ENCODE measurements at places on chromosomes 11 and 22.
A peak's percentile ranks its signal among the peaks of the same experiment; 100 is the strongest.

- DNase-seq = no peak
Observed at GRCh38 chr11:97537407-97538150, 1147.8 kb downstream of the JRKL start.

DNA sequence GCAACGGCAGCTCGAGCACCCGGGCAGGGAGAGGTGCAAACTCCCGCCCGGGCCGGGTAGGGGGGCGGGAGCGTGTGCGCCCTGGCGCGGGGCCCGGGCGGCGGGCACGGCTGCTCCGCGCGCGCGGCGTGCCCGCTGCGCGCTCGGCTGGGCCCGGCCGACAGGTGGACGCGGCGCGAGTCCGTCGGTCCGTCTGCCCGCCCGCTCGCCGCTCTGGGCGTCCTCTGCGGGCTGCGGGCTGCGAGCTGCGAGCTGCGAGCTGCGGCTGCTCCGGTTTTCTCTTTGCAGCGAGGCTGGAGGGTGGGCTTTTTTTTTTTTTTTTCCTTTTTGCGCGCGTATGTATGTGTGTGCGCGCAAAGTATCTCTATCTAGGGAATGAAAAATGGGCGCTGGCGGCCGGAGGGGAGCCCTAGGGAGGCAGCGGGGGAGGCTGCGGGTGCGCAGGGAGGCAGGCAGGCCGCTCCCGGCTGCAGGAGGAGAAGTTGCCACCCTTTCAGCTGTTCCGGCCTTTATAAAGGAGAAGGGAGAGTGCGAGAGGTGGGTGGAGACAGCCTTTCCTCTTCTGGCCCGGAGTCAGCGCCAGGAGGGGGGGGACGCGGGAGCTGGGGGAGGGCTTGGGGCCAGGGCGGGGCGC is at the start of gene PDGFB:
Gene PDGFB (minus strand): TSS at position 487 of the 634 bp plus-strand sequence. CDS start 1,019 bp downstream, outside the sequence.
- peak; percentile 37 for DNase-seq

GRCh38 chr22:31898926-31899325 is 45.4 kb upstream of the YWHAH start:
- DNase-seq = no peak

GRCh38 chr11:73528483-73529203 is 69.3 kb downstream of the FAM168A start:
- DNase-seq = no peak

DNA sequence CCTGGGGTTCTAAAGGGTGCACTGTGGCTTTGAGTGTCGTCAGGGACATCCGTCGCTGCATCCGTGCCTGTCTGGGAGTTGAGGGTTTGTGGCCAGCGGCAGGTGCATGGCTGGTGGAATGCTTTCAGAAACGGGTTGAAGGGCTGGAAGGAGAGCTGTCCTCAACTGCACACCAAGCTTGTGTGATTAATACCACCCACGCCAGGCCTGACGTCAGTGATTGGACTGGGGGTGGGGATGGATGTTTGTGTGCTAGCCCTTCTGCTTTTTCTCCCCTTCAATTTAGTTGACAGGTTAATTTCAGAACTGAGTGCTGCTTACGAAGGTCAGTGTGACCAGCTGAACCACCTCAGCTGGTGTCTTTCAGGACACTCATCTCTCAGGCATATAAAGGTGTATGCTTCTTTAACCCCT is 3.2 kb upstream of the GAB2 start:
- DNase-seq = peak; percentile 47

GRCh38 chr11:34632105-34632791 is 11.4 kb downstream of the EHF start:
- no peak for DNase-seq

DNA sequence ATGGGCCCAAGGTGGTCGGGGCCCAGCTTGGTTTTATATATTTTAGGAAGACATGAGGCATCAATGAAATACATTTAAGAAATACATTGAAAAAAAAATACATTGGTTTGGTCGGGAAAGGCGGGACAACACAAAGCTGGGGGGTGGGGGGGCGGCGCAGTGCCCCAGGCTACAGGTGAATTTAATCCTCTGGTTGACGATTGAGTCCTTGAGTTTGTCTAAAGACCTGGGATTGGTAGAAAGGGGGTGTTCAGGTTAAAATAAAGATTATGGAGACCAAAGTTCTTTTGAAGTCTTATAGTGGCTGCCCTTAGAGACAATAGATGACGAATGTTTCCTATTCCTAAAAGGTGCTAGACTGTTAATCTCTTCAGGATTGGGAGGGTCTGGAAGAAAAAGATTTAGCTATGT is 3.1 kb downstream of the IFITM1 start:
- DNase-seq = no peak

- DNase-seq = no peak
Observed at GRCh38 chr11:125948278-125949051, 2.6 kb downstream of the VSIG10L2 start.

DNA sequence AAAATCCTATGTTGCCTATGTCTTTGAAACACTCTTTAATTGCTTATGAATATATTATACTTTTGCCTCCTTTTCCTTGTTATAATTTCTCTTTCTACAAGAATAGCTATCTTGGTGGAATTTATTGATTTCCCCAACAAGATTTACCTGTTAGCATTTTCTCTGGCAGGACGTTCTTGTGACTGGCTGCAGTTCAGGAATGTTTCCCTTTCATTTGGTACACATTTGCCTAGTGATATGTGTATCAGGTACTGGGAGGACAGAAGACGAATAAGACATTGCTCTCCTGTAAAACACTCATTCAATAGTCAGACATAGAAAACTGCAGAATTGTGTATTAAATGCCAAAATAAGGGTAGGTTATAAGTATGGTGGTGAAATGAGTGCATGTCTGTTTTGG is 279.9 kb downstream of the FAT3 start:
- DNase-seq = no peak

DNA sequence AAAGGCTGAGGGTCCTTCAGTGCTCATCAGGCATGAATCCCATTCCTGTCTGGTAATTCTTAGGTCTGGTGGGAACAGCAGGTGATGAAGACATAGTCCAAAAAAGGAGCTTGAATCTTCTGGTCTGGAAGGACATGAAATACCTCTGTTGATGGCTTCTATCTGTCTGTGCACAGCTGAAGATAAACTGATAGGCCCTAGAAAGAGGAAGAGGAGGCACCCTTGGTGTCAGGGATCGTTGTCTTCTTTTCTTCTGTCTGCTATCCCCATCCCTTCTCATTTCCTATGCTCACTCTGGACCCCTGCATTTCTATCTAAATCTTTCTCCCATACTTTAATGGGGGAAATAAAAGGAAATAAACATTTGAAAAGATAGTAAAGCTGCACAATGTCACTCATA is 9.4 kb downstream of the AGBL2 start:
- no peak for DNase-seq

DNA sequence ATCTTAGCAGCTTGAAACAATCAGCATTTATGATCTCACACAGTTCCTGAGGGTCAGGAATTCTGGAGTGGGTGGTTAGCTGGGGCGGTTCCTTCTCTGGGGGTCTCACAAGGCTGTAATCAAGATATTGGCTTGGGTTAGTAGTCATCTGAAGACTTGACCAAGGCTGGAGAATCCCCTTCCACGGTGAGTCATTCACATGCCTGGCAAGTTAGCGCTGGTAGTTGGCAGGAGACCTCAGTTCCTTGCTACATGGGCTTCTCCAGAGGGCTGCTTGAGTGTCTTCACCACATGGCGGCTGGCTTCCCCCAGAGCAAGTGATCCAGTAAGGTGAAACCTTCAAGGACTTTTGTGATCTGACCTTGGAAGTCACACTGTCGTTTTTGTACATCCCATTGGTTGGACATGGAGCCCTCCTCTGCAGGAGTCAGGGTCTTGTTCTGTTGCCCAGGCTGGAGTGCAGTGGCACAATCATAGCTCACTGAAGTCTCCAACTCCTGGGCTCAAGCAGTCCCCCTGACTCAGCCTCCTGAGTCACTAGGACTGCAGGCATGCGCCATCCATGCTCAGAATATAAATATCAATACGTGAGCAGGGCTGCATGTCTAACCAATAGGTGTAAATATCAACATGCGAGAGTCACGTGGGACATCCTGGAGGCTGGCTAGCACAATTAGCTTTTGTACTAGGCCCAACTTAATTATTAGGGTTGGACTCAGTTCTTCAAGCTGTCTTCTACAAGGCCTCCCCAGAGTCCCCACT is 7.2 kb upstream of the NIPSNAP1 start:
- peak; percentile 93 for DNase-seq

- DNase-seq = no peak
Observed at GRCh38 chr22:34333285-34333684, 413.0 kb upstream of the LARGE1 start.

DNA sequence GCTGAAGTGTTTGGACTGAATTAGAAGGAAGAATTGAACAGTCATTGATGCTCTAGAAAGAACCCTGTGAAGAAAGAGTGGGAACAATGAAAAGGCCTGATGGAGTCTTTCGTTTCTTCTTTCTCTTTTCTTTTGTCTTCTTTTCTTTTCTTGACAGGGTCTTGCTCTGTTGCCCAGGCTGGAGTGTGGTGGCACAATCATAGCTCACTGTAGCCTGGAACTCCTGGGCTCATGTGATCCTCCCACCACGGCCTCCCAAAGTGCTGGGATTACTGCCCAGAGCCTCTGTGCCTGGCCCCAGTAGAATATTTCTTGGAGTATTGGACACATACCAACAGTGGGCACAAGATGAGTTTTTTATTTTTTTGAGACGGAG is 1.1 kb downstream of the FEN1 start:
- no peak for DNase-seq

DNA sequence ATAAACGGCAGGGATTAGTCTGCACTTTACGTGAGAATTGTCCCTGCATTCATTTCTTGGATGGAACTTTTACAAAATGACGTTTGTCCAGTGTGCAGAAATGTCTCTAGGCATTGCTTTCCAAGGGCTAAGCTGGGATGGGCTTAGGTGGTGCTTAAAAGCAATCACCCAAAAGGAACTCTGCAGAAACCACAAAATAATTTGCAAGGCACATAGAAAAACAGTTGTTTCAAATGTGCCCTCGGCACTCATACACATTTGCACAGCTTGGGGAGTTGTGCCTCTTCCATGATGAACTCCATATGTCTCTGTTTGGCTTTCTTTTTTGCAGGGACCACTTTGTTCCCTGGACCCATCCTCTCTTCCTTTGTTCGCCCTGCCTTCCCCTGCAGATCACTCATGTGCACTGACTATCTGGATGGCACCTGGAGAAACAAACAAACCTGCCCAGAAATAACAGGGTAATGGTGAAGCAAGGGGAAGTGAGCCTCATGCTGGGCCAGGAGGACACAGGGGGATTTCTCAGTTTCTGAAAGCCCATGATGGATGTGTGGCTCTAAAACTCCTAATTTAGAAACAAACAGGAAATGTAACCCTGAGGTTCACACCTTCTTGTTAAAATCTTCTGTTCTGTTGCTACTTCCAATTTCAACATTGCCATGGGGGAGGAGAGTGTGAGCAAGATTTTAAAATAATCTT is 150.2 kb downstream of the SNX19 start:
- DNase-seq = no peak

- no peak for DNase-seq
Observed at GRCh38 chr22:23760056-23760455, 2.7 kb upstream of the C22orf15 start.

GRCh38 chr11:47398011-47398410 is 10.4 kb upstream of the SLC39A13 start:
- DNase-seq = no peak

GRCh38 chr22:49785841-49786471 is 41.7 kb downstream of the BRD1 start:
- DNase-seq = no peak

DNA sequence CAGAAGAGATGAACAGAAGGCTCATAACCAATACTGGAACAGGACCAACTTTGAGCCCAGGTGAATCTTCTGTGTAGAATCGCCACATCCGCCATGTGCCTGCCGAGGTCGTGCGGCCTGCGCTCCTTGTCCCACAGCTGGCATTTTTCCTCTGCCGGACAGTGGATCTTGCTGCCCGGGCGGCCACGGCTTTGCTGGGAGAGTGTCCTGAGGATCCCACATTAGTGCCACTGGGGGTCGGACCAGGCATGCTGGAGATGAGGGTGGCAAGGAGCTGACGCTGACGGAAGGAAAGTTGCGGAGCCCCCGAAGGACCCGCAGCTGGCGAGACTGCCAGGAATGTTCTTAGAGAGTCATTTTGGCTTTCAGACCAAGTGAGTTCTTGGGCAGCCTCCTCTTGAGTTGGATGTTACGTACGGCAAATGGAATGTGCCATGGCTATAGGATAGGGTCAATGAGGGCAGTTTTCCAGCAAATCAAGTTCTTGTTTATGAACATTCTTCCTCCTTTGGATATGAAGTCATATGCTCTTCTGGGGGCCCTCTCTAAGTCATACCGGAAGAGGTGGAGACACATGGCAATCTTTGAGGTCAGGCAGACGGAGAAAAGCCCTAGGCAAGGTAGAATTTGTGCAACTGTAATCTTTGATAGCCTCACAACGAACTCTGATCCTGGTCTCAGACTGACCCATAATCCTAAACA is 57.4 kb upstream of the NUP160 start:
- DNase-seq = peak; percentile 69

- DNase-seq = no peak
Observed at GRCh38 chr11:41044747-41045146, 414.7 kb downstream of the LRRC4C start.

DNA sequence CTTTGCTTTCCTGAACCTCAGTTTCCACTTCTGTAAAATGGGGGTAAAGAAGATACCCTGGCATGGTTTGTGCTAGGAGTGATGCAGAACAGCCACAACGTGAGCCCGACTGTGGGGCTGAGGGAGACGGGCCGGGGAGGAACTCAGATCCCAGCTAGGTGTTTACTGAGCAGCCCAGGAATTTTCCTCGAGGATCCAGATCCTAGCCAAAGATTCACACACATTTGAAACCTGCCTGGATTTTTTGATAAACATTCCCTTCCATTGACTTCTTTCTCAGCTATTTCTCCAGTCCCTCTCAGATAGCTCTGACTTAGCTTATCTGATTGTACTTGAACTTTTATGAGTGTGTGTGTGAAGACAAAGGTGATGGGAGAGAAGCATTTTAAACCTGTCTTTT is 98.0 kb downstream of the KIAA1671 start:
- DNase-seq = no peak

DNA sequence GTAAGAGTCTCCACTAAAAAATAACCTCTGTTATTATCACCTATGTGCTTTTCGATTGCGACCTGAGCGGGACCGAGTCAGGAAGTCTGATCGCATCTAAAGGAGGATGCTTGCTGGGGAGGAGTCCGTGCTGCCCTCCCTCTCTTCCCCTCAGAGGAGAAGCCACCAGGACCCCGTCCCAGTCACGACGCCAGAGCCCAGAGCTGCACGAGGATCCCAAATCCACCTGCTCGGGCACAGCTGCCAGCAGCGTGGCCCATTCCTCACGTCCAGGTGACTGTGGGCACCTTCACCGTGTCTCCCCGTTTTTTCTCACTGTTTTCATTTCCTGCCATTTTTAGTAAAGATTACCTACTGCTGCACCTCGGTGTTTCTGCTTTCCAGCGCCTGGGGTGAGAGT is 390.3 kb downstream of the BRD1 start:
- DNase-seq = no peak

DNA sequence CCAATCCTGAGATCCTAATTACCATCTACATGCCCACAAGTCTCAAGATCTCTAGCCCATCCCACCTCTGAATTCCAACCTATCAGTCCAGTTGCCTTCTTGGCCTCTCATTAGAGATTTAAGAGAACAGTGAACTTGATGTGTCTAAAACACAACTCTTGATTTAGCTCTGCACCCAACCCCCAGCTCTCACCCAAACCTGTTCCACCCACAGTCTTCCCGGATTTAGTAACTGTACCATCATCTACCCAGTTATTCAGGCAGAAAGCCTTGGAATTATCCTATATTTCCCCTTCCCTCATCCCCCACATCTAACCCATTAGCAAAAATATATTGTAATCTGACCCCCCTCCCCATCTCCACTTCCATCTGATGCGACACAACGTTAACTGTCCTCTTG is 24.0 kb upstream of the YWHAH start:
- DNase-seq = no peak

GRCh38 chr11:125494561-125494960 is 1.5 kb downstream of the FEZ1 start:
- no peak for DNase-seq
